ENCODE measurements at places on chromosomes 1 and 21.

DNA sequence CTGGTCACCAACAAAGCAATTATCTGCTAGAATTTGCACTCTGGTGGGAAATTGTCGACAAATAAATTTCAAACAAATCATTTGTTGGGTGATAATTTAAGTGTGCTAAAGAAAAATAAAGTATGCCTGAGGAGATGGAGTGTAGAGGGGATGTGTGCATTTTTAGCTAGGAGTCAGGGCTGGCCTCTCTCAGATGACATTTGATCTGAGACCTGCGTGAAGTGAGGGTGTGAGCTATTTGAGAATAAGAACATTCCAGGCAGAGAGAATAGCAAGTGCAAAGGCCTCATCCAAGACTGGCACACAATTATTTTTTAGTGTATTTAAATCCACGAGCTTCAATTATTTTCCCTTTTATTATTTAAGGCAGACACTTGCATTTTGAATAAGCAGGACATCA lies 19.7 kb upstream of the S1PR1 start:
- no peak for DNase-seq

GRCh38 chr1:115364046-115364779 lies 26.2 kb upstream of the NGF start:
- no peak for DNase-seq

DNA sequence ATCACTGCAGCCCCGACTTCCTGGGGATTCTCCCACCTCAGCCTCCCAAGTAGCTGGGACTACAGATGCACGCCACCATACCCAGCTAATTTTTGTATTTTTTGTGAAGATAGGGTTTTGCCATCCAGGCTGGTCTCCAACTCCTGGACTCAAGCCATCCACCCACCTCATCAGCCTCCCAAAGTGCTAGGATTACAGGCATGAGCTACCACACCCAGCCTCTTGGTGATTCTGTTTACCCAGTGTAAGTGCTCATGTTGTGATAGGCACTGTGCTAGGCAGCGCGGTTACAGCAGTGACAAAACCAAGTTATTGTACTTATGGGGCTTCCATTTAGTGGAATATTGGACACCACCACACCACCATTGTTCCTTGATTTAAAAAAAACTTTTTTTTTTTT lies 9.7 kb upstream of the STX12 start:
- no peak for DNase-seq

DNA sequence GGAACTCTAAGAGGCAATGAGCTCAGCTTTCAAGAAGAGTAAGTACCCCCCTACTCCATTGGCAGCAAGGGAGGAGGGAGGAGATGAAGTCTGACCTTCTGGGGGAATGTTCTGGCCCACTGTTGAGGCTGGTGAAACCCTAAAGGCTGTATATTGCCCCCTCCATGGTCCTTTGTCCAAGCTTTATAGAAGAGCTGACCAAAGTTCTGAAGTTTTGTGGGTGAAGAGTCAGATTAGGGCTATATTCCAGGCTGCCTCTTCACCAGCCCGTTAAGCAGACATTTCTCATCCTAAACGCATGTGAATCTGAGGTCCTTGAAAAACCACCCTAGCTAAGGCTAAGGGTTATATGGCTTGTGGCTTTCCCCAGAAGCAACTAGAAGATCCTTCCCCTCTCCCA lies 1.4 kb downstream of the C1orf94 start:
- DNase-seq = no peak

- DNase-seq = peak; percentile 84
These were observed 552 bp upstream of the GPR157 start for GRCh38 chr1:9129266-9130041.

DNA sequence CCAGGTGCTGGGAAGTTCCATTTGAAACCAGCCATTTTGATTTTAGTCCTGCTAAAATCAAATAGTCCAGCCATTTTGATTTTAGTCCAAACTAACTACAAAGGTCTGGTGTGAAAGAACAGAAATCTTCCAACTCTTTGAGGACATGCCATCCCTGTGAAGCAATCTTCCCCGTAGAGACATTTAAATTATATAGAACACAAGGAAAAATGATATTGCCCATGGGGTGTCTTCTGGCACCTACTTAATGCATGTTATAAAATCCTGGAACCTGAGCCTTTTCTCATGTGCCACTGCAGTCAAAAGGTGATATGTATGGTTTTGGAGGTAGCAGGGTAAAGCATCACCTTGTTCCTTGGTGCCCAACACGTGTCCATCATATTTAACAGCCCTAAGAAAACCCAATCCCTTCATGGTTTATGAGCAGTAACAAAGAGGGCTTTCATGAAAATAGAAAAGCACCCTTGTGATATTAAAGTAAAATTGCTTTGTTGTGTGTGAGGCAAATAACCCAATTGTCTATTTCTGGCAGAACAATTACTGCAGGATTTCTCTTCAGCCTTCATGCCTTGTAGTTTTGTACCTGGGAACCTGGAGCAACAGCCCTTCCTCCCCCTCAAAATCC lies 26.3 kb downstream of the ANGPTL7 start:
- DNase-seq = no peak

GRCh38 chr21:31941694-31942093 lies 68.9 kb downstream of the HUNK start:
- DNase-seq = no peak

DNA sequence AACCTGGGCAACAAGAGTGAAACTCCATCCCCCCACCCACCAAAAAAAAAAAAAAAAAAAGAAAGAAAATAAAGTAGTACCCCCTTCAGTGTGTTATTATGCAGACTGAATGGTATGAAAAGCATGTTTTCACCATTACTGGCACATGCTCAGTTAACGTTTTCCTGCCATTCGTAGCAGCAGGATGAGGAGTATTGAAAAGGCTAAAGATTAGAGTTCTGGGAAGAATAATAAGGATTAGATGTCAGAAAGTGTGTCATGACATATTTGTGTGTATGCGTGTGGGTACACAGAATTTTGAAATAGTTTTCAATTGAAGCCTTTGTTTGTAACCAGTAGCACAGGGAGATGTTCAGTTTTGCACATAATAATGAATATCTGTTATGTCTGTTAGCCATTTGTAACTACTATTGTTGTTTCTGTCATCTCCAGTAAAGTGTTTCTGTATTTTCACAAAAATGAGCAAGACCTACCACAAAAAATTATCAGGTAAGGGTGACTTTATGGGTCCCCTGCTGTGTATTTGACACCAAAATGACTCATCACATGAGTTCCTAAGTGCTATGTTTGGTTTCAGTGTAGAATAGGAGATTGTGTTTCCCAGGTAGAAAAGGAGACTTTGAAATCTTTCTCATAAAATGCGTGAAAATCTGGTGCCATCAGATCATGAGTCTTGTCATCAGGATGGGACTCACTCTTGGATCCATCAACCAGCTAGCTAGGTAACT lies 358.9 kb downstream of the DISC1 start:
- no peak for DNase-seq

GRCh38 chr1:30875197-30875596 lies 33.4 kb downstream of the SDC3 start:
- no peak for DNase-seq

DNA sequence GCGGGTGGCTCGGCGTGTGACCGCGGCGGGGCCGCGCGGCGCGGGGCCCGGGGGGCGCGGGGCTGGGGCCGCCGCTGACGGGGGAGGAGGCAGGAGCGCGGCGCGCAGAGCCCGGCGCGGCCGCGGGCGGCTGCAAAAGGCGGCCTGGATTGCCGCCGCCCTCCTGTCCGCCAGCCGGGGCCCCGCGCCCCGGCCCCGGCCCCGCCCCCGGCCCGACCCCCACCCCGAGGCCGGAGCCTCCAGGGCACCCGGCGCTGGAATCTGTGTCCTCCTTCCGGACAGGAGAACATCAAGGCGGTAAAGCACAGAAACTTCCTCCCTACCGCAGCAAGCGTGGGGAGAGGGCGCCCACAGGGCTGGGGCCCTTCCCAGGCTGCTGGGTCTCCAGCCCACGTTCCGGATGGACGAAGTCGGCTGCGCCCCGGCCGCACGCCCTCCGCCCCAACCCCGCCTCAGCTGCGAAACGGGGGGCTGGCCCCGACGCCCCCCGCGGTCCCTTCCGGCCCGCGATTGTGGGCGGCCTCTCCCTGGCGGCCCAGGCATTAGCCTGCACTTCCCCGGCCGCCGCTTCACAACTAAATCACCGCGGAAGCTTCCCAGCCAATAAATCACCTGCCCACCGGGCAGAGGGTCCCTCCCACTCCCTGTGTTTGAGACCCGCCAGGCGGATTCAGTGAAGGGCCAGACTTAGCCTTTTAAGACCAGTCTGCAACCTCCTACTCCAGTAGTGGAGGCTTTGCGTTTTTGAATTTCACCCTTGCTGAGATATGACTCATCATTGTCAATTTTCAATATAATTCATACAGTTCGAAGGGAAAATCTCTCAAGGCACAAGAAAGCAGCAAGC lies 106.0 kb downstream of the SLC45A1 start:
- peak; percentile 70 for DNase-seq

DNA sequence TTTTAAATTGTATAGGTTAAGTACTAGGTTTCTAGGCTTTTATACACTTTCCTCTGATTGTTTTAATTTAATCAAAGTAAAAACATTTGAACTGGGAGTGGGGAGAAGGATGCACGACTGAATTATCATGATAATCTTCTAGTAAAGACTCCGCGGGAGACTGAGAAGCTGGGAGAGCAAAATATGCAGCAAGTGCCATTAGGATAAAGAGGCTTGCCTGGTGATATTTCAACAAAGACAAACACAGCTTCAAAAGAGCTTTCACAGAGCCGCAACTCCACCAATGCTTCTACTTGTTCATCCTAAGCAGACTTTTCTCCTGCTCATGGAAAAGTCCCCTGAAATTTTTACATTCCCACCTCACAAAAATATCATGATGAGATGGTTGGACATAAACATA lies 239.0 kb upstream of the PTBP2 start:
- DNase-seq = no peak

GRCh38 chr1:39310691-39311090 lies 106.2 kb downstream of the MACF1 start:
- no peak for DNase-seq

- DNase-seq = no peak
These were observed 258.9 kb upstream of the SGIP1 start for GRCh38 chr1:66275083-66275482.

GRCh38 chr1:116769994-116770393 lies 15.8 kb downstream of the CD2 start:
- no peak for DNase-seq

DNA sequence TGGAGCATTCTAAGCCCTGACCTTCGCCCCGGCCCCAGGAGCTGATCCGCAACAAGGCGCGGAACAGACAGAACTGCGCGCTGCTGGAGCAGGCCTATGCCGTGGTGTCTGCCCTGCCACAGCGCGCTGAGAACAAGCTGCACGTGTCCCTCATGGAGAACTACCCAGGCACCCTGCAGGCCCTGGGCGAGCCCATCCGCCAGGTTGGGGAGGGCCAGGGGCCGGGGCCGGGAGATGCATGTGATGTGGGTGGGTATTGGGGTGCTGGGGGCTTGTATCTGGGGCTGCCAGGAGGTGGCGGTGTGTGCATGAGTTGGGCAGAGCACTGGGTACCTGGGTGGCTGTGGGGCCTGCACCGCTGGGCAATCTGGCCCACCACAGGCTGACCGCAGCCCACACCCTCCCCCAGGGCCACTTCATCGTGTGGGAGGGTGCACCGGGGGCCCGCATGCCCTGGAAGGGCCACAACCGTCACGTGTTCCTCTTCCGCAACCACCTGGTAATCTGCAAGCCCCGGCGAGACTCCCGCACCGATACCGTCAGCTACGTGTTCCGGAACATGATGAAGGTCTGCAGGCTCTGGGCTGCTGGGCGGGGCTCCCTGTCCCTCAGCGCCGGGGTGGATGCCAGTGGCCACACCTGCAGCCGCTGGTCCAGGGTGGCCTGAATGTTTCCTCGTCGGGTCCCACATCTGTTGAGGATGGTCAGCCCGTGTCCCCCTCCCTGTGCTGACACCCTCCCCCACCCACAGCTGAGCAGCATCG lies 65.8 kb downstream of the TRIM11 start:
- DNase-seq = no peak

GRCh38 chr1:26168410-26169197 lies at the start of gene C1orf232:
Gene C1orf232 (minus strand): TSS chr1:26168963. CDS start chr1:26168499, 464 bp downstream.
- no peak for DNase-seq

GRCh38 chr1:202116287-202116686 lies 6.4 kb upstream of the GPR37L1 start:
- DNase-seq = no peak

DNA sequence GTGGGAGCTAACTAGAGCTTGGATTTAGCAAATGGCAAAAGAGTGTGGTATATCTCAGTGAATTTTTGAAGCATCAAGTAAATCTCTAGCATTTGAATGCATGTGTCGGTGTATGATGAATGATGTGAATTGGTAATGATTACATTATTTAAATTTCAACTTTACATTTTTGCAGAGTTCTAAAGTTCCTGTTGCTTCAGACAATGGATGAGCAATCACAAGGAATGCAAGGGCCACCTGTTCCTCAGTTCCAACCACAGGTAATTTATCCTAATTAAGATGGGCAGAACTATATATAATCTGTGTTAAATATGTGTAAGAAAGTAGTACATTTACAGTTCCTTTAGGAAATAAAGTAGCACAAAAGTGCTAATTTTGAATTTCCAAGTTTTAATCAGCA lies 75.6 kb downstream of the NEK7 start:
- DNase-seq = no peak

- DNase-seq = no peak
These were observed 8.3 kb downstream of the ACTRT2 start for GRCh38 chr1:3029481-3029961.

DNA sequence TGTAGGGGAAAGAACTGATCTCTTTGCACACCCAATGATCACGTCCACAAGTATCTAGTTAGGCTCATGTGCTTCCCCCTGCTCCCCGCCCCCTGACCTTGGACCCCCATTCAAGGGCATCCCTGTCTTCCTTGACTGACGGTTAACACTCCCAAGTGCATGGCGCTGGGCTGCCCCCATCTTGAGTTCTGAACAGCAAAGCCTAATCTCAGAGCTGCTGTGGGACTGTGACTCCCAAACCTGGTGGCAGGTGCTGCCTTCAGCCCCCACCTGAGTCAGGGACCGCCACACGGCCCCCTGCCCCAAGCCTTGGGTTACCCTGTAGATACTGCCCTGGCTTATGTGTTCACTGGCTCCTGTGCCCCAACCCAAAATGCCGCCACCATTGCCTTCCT lies 925 bp downstream of the TNNI1 start:
- DNase-seq = no peak

DNA sequence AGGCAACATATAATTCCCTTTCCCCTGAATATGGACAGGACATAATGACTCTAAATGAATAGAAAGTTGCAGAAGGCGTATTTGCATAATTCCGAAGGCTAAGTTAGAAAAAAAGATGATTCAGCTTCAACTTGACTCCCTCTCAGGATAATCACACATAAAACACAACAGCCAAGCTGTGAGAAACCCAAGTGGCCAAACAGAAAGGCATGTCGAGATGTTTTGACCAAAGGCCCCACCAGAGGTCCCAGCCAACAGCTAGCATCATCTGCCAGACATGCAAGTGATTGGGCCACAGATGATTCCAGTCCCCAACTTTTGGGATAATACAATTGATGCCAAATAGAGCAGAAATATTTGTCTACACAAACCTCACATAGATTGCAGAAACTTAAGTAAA lies 444.9 kb downstream of the LTN1 start:
- DNase-seq = no peak

DNA sequence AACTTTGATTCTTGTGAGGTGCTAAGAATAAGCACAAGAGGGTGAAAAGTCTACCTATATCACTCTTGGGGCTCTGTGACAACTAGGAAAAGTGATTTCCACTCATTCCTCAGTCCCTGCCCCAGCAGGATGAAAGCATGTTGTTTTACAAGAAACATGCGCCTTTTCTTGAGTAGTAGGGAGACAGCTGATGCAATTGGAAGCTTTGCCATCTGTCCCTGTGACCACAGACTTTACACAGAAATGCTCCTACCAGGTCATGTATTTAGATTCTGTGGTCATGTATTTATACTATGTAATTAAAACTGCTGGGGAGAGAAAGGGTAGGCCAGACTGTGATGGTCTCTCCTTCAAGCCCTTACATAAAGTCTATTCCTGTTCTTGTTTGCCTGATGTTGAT lies 445.5 kb downstream of the PTPRC start:
- DNase-seq = no peak

All from HTR-8/SVneo (cell line).